ENCODE measurements at places on chromosomes 4 and X.

DNA sequence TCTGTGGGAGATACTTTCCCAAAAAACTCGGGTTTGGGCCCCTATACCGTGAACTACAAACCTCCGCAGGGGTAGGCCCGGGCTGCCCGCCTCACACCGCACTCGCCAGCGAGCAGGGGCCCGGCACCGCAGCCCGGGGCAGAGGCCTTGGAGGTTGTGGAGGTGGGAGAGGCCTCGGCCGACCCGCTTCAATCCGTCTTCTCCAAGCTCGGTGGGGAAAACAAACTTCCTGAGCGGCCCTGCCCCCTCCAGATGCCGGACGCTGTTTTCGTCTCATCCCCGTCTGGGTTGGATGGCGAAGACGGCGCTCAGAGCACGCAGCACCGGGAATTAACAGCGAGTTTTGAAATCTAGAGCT, 442 bp upstream of the MCUB start:
- peak; percentile 77 for DNase-seq

GRCh38 chr4:6313216-6313615, 43.6 kb downstream of the WFS1 start:
- no peak for DNase-seq

- DNase-seq, result no peak
Observed at GRCh38 chr4:16129336-16129735, 45.5 kb upstream of the PROM1 start.

- DNase-seq, result no peak
Observed at GRCh38 chr4:155629956-155630355, 36.7 kb upstream of the GUCY1A1 start.

DNA sequence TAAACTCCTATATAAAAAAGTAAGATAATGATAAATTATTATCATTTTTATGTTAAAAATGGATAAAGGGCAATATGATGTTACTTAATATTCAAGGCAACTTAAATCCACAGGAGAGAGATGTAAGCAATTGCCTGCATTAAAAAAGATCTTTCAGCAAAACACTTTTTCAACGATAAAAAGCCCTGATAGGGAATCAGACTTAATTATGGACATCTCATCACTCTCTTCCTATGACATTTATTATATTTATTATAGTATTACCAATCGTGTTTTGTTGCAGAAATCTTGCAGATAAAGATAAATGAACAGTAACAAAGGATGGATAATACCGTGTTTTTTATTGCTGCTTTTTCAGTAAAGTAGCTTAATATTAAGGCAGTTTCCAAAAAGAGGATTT, 178.5 kb downstream of the SH2D1A start:
- DNase-seq, result no peak

- no peak for DNase-seq
Observed at GRCh38 chr4:42616572-42616971, 40.3 kb downstream of the ATP8A1 start.

DNA sequence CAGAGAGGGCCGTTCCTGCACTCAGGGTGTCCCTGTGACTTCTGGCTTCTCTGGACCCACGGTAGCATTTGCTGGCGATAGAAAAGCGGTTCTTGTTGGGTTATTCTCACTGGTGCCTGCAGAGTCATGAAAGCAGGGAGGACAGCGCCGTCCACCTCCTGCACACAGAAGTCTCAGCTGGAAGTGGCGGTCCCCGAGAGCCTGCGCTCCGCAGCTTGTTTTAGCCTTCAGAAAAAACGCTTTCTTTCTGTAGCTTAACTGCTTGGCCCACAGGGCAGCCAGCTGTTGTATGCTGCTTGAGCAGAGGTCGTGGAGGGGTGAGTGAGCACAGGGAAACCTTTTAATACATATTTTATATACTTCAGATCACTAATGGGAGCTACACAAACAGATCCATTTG, 400.7 kb upstream of the FAT1 start:
- no peak for DNase-seq

DNA sequence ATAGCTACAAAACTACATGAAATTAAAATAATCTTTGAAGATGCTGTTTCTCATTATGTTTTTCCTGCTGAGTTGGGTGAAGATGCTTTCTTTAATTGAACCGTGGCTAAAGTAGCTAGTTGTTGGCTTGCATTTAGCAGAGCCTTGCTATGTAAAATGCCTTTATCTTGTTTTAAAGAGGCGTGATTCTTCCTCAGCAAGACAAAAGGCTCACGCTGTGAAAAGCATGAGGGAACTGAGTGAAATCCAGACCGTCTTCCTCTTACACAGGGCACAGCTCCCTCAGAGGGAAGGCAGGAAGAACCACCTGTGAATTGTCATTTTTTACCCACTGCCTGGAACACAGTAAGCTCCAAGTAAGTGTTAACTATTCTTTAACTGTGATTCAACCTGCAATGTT, 39.0 kb upstream of the ZNF518B start:
- DNase-seq, result no peak

- no peak for DNase-seq
Observed at GRCh38 chrX:13082206-13083065, 38.0 kb upstream of the FAM9C start.

DNA sequence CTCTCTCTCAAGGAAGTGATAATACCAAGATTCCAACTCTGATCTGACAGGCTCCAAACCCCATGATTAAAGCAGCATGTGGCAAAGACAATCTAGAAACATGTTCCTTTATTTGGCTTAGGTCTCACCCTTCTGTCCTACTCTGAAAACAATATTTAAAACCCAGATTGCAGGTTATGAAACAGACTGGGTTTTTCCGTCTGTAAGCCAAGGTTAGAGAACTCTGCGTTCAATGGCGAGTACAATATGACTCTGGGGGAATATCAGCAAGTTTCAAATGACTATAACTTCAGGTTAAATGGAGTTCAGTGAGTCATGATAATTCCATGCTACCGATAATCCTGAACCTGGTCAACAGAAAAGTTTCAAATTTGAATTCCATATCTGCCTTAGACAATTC, 50.8 kb downstream of the ANAPC10 start:
- no peak for DNase-seq

- no peak for DNase-seq
Observed at GRCh38 chrX:71910643-71910985, at the start of gene NHSL2. TSS of gene NHSL2 (plus strand) at chrX:71910845.

DNA sequence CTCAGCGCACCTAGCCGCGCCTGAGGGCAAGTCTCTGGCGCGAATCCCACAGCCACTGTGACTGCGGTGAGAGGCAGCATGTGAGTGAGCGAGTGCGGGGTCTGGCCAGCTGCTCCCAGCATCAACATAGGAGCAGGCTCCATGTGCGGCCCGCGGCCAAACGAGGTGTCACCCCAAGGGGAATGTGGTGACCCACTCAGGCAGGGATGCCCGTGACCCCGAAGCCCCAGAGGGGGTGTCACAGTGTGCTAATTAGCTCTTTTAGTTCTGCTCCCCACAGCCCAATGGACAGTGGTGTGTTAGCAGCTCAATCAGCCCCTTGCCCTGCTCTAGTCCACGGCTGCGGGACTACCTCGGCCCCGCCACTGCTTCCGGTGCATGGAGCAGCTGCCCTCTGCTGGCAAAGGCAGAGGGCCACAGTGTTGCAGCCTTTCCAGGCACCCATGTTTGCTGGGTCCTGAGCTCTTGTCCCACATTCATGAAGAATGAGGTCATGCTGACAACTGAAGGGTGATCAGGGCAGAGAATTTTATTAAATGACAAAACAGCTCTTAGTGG, 61.4 kb downstream of the AGA start:
- DNase-seq, result no peak

DNA sequence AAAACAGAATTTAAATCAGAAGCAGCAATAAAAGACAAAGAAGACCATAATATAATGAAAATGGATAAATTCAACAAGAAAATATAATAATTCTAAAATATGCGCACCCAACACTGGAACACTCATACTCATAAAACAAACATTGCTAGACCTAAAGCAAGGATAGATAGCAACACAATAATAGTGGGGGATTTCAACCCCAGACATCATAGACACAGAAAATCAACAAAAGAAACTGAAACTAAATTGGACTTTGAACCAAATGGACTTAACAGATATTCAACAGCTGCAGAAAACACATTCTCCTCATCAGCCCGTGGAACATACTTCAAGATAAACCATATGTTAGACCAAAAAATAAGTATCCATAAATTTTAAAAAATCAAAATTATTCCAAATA, 1552.6 kb downstream of the C4orf33 start:
- DNase-seq, result no peak

DNA sequence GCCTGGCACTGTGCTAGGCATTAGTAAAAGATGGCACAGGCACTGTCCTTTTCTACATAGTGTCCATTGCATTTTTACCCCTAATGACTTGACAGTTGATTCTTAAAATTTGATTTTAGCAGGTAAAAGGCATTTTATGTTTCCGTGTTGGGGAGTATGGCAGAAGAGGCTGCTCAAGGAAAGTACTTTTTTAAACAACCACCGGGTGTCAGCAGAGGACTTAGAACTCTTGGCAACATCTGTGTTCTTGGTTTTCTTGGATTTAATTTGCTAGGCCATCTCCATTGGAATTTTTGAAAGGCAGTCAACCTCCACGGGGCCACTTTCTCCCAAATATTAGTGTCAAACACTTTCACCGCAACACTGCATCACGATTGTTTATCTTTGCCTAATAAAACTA, 102.9 kb downstream of the TSPAN7 start:
- no peak for DNase-seq

DNA sequence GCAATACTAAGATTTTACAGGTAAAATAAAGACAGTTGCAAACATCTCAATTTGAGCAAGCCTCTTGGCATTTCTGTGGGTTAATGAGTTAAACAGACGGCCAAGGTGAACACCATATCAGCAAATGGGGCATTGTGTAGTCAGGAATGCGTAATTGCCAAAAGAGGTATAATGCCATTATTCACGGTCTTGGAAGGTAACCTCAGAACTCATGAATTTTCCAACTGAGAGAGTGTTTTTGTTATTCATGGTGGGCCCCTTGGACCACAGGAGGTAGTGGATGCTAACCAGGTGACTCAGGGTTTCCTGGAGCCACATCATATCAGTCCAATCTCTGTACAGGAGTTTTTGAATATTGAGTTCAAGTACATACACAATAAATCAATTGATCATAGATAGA, 368.0 kb upstream of the TECRL start:
- no peak for DNase-seq

DNA sequence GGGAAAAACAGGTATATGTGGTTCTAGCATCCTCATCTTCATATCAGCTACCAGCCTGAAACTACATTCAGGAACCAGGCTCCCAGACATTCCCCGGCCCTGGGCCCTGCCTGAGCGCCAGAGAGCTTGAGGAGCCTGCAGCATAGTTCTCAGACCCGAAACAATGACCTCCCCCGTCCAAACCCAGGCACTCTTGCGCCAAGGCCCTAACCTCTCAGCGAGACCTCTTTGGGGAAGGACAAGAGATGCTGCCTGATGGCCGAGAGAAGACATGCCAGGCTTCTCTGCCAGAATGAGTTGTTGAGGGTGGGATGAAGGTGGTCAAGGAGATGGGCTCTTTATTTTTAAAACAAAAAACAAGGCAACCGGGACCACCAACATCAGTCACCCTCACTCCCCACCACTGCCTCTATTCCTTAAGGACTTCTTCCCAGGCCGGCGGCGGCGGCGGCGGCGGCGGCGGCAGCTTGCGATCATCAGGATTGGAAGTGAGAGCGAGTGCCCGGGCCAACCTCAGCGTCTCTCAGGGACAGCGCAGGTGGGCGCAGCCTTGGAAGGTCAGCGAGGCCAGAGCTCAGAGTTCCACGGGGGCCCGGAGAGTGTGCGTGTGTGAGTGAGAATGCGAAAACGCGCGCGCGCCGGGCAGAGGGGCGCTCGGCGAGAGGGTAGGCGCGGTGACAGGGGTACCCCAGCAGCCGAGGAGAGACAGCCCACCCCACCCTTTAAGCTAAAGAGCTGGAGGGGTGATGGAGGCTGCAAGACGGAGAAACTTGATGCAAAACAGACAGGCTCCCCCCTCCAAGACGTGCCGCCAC, 601 bp downstream of the INPP4B start:
- DNase-seq, result peak; percentile 59

GRCh38 chrX:104864296-104864695, 298.3 kb downstream of the IL1RAPL2 start:
- DNase-seq, result no peak

GRCh38 chr4:24765376-24765988, 29.9 kb upstream of the SOD3 start:
- no peak for DNase-seq

DNA sequence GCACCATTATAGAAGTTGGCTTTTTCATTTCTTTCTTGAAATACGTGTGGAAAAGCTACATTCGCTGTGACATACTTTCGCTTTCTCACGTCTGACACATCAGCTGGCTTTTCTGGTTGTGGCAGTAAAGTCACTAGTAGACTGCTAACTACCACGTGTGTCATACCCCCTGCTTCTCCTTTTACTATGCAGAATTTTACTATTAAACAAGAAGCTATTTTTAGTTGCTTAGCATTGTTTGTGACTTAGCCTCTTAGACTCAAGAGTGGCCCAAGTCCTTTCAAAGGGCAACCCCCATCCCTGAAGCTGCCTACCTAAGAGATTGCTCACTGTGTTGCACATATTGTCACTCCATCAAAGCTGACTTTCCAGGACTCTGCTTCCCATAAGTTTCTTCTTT, 2.1 kb upstream of the IL2 start:
- DNase-seq, result no peak

DNA sequence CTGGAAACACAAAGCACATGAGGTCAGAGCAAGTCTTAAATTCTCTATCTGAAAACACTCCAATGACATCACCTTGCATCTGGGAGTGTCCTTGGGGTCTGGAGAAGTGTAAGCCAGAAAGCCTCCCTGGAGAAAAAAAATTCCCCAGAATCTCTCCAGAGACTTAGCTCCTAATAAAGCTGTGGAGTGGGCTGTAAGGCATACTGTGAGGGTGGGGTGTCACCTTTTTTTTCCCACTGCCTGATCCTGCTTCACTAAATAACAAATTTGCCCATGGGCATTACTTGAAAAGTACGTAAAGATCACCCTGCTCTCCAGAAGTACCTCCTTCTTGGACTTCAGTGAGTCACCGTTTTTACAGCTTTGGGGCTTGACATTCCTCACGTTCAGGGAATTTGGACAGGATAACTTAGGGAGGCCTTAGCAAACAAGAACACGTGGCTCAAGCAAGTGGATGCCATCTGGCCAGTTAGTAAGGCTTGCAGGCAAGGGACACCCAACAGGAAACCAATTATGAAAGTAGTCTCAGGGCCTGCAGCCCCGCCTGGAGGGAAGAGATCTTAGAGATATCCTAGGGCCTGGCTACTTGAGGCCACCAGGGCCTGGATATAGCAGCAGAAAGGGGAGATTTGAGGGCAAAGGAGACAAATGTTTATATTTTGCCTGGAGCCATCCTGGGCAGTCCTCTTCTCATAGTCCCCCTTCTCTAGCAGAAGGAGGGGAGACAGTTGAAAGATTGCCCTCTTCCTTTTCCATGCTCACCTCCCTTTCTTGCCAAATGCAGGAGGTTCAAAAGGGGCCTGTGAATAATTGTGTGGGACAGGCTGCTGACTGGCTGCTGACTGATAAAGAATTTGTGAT, 60.1 kb upstream of the PLAC1 start:
- DNase-seq, result no peak

GRCh38 chr4:150310159-150310895, 232.1 kb downstream of the DCLK2 start:
- no peak for DNase-seq

GRCh38 chrX:22095286-22095685, 63.2 kb downstream of the PHEX start:
- no peak for DNase-seq

GRCh38 chr4:8917868-8918783, 46.5 kb upstream of the HMX1 start:
- DNase-seq, result peak; percentile 92

All from activated CD8-positive, alpha-beta memory T cell treated with anti-CD3 and anti-CD28 coated beads, Interleukin-2, amount 50 U/mL, for 48 hours (primary cell).